Right cardiac atrium (tissue), 5 donors: ENCODE measurements at places on chromosomes 3 and 15. TPM values are rescaled to one million over a fixed set of nuclear protein-coding genes. Genes with fewer than 3 reads are reported as not detected.

TBC1D21 gene
- total RNA-seq, result not detected

PLXNB1 gene
- total RNA-seq, result 51.4 TPM

GRAMD1C gene
- 1.7 TPM for total RNA-seq

MESP2 gene
- total RNA-seq, result 0.34 TPM

AADAC gene
- 0.42 TPM for total RNA-seq

MON1A gene
- total RNA-seq, result 9.0 TPM

SCN11A gene
- total RNA-seq, result 0.03 TPM

DNA sequence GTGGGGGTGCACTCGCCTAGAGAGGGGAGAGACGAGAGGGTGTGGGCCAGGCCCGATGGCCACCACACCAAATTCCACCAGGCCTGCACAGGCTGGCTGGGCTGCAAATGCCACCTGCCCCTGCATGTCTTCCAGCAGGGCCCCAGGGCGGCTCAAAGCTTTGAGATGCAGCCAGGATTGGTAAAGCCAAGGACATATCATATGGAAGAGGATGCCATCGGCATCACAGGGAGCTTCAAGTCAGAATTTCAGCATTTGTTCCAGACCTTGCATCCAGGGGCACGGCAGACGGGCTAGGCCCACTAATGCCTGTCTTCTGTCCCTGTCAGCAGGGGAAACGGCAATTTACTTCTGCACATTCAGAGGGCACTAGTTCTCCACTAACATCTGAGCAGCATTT, 97.8 kb downstream of the NUP210 start:
- no peak for DNase-seq

GRCh38 chr3:49415931-49416601, 3.8 kb downstream of the TCTA start:
- peak; percentile 49 for DNase-seq

GRCh38 chr3:141337523-141337854, 30.8 kb upstream of the ZBTB38 start:
- no peak for DNase-seq

- peak; percentile 78 for DNase-seq
Observed at GRCh38 chr15:77107068-77107467, 36.2 kb upstream of the TSPAN3 start.

- DNase-seq, result no peak
Observed at GRCh38 chr3:137760341-137761098, 3.6 kb upstream of the SOX14 start.

- DNase-seq, result no peak
Observed at GRCh38 chr3:98563661-98564281, 29.6 kb downstream of the CPOX start.

GRCh38 chr3:61903931-61904657, 342.7 kb downstream of the PTPRG start:
- no peak for DNase-seq

- no peak for DNase-seq
Observed at GRCh38 chr15:71448688-71449114, 333.4 kb downstream of the THSD4 start.

GRCh38 chr15:43250785-43251184, 15.9 kb downstream of the TGM5 start:
- no peak for DNase-seq

GRCh38 chr15:65792988-65793817, 1.1 kb upstream of the DENND4A start:
- no peak for DNase-seq

DNA sequence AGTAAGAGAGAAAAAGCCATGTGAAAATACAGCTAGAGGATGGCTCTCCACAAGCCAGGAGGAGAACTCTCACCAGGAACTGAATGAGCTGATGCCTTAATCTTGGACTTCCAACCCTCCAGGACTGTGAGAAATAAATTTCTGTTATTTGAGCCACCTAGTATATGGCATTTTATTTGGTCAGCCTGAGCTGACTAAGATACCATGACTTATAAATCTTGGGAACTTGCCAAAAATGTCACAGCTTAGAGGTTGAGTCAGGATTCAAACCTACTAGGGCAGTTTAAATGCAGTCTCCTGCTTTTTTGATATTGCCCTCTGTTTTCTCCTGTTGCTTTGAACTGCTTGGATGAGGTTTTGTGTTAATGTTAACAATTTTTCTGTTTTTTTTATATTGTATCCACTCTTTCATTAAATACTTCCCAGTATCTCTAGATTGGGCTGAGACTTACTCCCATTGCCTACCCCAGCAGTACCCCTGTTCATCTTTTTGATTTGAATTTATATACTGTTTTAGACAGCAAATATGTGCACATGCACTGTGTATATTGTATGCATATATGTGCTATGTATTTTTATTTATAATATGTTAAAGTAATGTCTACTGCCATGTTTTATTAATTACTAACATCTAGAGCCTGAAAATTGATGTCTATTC, 1223.2 kb downstream of the OTOL1 start:
- no peak for DNase-seq

- no peak for DNase-seq
Observed at GRCh38 chr3:71421820-71422566, 161.5 kb downstream of the FOXP1 start.

DNA sequence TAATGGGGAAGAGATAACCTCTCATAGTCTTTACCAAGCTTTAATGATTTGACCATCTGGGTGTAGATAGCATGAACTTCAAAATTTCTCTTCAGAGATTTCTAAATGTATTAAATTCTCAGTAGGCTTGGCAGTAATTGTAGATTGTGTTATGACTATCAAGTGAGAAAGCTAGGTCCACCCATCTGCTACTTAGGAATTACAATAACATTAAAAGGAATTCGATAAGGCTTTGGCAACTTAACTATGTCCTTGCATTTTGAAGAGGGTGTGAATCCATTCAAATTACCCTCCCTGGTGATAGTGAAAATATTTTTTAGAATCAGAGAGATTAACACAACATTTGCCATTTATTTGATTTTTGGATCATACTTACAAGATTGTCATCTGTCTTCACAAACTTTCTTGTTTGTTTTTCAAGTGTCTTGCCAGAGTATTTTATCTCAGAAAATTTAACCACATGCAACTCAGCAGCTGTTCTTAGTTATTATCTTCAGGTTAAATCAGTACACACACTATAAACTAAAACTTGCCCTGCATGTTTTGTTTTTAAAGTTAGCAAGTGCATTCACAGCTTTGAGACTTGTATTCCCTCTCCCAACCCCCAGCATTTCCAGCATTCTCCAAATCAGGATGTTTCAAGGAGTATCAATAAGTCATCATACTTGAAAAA, 69.6 kb upstream of the COL8A1 start:
- no peak for DNase-seq

DNA sequence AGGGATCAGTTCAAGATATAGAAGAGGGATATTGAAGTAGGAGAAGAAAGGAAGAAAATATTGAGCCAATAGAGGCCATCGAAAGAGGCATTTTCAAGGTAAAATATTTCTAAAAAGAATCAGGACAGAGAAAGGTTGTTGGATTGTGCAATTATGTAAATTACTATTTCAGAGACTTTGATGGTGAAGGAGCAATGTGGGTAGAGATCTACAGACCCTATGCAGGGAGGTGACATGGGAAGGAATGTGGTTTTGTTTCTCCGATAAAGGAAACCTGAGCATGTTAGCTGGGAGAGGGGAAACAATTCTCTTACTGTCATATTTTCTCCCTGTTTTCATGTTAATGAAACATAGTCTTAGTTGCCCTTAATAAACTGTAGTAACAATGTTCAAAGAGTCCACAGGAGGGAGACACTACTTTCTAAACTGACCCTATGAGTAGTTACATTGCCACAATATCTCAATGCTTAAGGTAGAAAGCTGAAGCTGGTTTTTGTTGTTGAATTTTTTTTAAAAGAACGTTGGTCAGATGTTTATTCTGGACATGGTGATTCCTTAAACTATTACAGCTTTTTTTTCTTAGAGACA, 133.3 kb downstream of the GRM7 start:
- DNase-seq, result no peak
